Lung microvascular endothelial cell (primary cell): ENCODE measurements at places on chromosomes 11 and 22.

- no peak for DNase-seq
Observed at GRCh38 chr11:57521116-57521515, 5.6 kb upstream of the SLC43A1 start.

- peak; percentile 62 for DNase-seq
Observed at GRCh38 chr22:38317122-38317994, at the start of gene CSNK1E. TSS of gene CSNK1E (minus strand) at chr22:38317433. CDS start at chr22:38314157, 3,276 bp downstream.

GRCh38 chr11:80816966-80817365 lies 1376.1 kb upstream of the TENM4 start:
- DNase-seq, result no peak

GRCh38 chr11:84673753-84674152 lies 953.4 kb downstream of the DLG2 start:
- DNase-seq, result no peak

DNA sequence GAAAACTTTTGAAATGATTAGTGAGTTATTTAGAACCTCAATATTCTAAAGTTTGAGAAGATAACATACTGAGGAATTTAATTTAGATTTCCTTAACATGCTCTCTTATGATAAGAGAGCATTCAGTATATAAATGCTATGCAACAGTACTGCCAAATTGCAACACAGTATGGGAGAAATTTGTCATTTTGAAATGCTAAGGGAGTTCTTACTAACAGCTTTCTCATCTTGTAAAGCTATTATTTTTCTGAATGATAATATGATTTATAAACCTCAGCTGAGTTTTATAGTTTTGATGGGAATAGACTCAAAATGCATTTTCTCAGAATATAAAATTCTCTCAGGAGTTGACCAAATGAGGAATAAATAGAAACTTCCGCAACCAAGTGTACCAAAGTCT lies 108.4 kb downstream of the SPON1 start:
- DNase-seq, result no peak

- no peak for DNase-seq
Observed at GRCh38 chr22:30989474-30989873, 20.4 kb downstream of the TUG1 start.

GRCh38 chr11:123308077-123308476 lies 113.0 kb upstream of the CLMP start:
- DNase-seq, result no peak

- DNase-seq, result peak; percentile 75
Observed at GRCh38 chr22:36339171-36340065, 48.3 kb downstream of the MYH9 start.

GRCh38 chr22:18110954-18111758 lies 547 bp downstream of the TUBA8 start:
- no peak for DNase-seq

DNA sequence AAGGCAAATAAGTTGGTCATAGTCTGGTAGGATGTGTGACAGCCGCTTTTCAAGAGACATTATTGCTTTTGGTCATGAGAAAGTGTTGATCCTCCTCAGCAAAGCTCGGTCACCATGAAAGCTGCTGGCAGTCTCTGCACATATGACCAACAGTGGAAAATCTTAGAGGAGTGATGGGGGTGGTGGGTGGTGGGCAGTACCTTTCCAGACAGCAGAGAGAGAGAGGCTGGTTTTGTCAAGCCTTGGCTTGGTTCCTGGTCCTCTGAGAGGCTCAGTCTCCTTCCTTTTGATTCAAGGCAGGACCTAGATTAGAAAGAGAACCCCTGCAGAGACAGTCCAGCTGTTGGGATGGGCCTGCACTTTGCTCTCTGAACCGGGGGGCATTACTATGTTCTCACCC lies 20.0 kb upstream of the VSIG10L2 start:
- no peak for DNase-seq

GRCh38 chr22:32985899-32986765 lies 72.0 kb downstream of the SYN3 start:
- peak; percentile 76 for DNase-seq

- DNase-seq, result peak; percentile 54
Observed at GRCh38 chr11:11973361-11973800, 35.0 kb downstream of the DKK3 start.

DNA sequence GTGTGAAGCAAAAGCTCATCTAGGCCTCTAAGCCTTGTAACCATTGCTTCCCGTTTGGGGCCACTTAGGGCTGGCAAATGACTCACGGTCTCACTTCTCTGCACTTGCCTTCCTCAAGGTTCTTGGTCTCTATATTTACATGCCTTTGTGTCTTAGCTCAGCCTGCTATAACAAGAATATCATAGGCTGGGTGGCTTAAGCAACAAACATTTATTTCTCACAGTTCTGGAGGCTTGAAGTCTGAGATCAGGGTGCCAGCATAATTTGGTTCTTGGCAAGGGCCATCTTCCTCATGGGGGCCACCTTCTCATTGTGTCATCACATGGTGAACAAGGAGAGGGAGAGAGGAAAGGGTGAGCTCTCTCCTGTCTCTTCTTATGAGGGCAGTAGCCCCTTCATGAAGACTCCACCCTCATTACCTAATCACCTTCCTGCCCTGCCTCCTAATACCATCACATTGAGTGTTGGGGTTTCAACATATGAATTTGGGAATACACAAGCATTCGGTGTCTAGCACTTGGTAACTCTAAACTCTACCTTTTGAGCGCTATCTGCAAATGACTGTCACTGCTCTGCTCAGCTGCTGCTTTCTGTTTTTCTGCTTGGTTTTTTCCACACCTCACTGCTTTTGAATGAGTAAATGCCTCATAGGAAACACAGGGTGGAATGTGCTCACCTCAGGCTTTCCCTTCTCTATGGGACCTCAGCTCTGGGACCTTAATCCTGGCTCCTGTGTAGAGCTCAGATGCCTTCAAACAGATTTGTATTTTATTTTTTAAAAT lies 16.2 kb upstream of the ME3 start:
- peak; percentile 45 for DNase-seq

DNA sequence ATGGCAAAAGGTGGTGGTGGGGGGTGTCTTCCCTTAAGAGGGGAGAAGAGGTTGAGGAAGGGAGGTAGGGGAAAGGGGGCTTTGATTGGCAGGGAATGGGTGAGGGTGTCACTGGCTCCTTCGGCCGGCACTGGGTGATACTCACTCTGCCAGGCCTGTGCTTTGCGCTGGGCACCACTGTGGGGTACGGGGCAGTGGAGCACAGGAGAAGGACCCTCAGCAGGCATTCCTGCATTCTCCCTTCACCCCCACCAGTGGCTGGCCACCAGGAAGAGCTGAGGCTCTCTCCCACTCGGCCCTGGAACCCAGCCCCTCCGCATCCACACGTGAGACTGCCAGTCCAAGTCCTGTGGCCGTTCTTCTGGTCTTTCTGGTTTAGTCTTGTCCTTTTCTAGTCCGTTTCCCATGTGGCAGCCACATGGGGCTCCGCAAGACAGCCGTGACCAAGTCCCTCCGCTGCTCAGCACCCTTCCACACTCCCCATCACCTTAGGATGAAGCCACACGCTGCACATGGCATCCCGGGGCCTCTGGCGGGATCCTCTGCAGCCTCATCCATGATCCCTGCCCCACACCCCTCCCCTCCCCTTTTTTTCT lies 8.0 kb downstream of the CAPN5 start:
- no peak for DNase-seq

DNA sequence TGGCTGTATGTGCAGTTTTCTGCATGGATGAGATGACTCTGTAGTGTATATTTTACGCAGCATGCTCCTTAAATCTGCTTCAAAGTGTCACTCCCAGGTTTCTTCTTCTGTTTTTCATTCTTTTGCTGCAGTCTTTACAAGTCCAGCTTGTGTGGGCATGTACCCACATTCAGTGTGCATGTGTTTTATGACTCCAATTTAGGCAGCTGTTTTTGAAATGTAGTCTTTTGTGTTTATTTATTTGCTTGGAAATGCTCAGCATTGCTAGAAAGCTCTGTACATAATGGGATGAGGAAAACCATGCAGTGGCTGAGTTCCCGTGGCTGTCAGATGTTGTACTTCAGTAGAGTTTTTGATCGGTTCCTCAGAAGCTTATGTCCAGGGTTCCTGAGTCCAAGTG lies 138.5 kb downstream of the ARHGAP42 start:
- DNase-seq, result no peak

GRCh38 chr22:33255791-33256190 lies 197.6 kb upstream of the SYN3 start:
- DNase-seq, result no peak

- no peak for DNase-seq
Observed at GRCh38 chr11:56910785-56911184, 77.9 kb upstream of the OR5AK2 start.

DNA sequence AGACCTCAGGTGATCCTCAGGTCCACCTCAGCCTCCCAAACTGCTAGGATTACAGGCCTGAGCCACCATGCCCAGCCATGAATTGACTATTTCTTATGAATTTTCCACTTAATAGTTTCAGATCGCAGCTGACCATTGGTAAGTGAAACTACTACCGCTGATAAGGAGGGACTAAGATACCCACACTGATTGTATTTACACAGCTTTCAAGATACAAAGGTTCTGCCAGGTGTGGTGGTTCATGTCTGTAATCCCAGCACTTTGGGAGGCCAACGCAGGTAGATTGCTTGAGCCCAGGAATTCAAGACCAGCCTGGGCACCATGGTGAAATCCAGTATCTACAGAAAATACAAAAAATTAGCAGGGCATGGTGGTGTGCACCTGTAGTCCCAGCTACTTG lies 3.9 kb downstream of the CHEK2 start:
- DNase-seq, result no peak

DNA sequence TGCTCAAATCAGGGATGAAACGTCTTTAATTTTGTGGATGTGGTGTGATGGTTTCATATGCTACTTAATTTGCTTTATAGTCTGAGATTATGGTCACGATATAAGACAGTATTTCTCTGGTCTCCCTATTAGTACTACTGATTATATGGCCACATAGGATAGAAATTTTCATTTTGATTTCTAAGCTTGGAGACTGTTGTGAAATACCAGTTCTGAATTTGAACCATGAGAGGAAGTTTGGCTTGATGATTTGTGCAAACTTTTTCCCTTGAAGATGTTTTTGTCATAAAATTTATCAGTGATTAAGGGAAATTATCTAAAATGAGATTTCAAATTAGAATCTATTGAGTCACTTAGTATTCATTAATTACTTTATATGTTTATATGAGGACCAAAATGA lies 2.7 kb downstream of the RNF169 start:
- DNase-seq, result no peak

GRCh38 chr11:15829312-15829711 lies 527.0 kb downstream of the SOX6 start:
- peak; percentile 33 for DNase-seq

GRCh38 chr22:22513619-22514018 lies 5.1 kb upstream of the ZNF280B start:
- DNase-seq, result no peak

GRCh38 chr11:117883063-117883462 lies 6.6 kb upstream of the FXYD6 start:
- no peak for DNase-seq

GRCh38 chr11:6895010-6895409 lies 2.7 kb upstream of the OR2D2 start:
- DNase-seq, result no peak

DNA sequence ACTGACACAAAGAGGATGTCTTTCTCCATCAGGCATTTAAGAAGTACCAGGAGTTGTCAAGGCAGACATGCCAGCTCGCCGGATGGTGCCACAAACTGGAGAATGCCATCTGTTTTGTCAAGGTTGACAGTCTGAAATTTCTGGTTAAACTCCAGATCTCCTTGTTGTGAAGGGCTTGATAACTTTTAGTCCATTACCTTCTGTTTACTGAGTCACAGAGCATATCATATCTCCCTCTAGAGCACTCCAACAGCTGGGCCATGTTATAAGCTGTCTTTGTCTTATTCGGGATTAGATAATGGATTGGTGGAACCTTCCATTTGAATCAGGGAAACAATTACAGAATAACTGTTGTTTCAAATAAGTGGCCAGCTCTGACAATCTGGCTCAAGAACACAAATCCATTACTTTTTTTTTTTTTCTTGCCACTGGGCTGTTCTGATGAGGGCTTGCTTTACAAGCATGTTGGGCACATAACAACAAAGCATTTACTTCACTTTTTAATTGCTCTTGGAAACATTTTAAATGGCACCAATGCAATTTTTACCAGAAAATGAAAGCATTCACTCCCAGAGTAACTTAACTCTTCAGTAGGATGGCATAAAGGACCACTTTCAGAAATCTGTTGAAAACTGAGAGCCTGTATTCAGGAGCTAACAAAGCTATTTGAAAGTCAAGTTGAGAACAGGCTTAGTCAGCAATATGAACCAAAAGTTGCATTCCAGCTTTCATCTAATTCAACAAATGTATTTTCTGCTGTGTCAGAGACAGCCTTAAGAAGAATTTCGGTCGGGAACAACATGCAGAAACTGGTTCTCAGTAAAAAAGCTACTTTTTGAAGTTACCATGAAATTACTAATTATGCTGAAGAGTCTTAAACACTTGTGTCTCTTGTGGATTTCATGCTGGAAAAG lies 227.6 kb upstream of the PITPNB start:
- DNase-seq, result no peak

- no peak for DNase-seq
Observed at GRCh38 chr11:38046571-38047135, 1448.6 kb upstream of the RAG2 start.

DNA sequence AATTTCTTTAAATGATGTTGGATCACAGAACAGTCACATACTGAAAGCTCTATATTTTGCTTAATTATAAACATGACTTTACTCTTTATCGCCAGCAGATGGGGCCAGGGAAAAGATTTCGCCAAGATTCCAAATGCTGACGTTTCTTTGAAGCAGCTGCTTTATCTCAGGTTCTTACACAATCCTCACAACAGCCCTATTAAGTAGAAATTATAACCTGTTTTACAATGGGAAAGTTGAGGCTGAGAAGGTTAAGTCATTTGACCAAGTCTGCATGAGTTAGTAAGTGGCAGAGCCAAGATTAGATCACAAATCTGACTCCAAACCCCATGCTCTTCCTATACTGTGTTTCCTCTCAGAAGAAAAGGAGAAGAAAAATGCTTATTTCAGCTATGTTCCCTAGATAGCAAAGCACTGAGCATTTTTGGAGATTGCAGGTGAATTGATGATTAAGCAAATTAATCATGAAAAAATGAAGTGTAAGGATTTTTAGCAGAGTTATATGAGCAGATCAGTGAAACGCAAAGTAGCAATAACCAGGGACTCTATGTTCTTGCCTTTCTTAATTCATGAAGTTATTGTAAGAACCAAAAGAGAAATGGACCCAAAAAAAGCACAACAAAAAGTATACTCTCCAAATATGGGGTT lies 79.0 kb downstream of the AASDHPPT start:
- peak; percentile 22 for DNase-seq

GRCh38 chr22:42321908-42322561 lies 51.6 kb upstream of the TCF20 start:
- no peak for DNase-seq

DNA sequence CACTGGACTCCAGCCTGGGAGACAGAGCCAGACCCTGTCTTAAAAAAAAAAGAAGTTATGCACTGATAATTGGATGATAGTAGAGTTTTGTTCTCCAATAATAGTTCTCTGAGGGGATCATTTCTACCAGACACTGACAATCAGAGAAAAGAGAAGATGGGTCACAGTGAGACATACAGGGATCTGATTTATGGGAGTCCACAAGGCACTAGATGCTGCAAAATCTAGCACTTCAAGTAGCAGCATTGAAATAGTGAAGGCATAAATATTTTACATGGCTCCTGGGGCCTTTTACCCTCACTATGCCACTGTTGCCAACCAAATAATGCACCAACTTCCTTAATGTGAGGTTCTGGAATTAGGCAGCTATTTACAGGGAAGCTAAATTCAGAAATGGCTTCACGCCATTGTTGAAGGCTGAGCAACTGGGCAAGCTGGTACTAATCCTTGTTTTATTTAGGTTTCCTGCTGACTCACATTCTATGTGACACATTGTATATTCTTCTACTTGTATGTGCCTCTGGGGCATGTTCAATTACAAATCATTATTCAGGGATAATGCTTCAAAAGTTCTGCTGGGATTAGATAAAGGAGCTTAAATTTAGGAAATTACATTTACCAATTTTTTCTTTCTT lies 38.2 kb upstream of the ABTB2 start:
- DNase-seq, result no peak
